ENCODE measurements at places on chromosomes 1 and 21. TPM values are rescaled to one million over a fixed set of nuclear protein-coding genes. Genes with fewer than 3 reads are reported as not detected.
A peak's percentile ranks its signal among the peaks of the same experiment; 100 is the strongest.

The LENEP gene
- total RNA-seq = 0.88 TPM

GRCh38 chr1:208074353-208074752 lies 163.4 kb upstream of the CD34 start:
- H3K27ac ChIP-seq = no peak overlapping the region
- H3K27me3 ChIP-seq = no peaks in the 10 kb centered on the region
- DNase-seq = no peak
- H3K4me1 ChIP-seq = no peaks in the 10 kb centered on the region
- no peak overlapping the region for H3K4me3 ChIP-seq

- H3K4me3 ChIP-seq = no peak overlapping the region
- DNase-seq = no peak
- H3K27ac ChIP-seq = no peak overlapping the region
- H3K4me1 ChIP-seq = peaks cover 14% of the 10 kb centered on the region
These were observed 515.8 kb downstream of the SMYD3 start for GRCh38 chr1:245991266-245991665.

GRCh38 chr21:20996421-20997310 lies 1.5 kb upstream of the NCAM2 start:
- H3K27ac ChIP-seq = no peak overlapping the region
- peak; percentile 87 for DNase-seq

DNA sequence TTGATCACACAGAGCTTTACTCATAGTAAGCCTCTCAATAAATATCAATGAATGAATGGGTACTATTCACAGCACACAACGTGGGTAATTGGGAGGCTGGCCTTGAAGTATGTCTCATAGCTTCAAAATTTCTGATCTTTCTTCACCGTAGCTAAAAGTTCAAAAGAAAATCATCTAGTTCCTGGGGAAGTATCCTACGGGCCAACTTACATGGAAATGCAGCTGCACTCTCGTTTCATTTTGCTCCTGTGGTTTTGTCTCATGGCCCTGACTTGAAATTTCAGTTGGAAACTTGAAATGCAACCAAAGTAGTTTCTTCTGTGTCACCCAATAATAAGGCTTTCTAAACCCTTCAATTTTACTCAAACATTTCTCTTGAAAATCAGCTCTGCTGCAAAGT lies 76.1 kb upstream of the CNIH3 start:
- H3K4me1 ChIP-seq = peaks cover 49% of the 10 kb centered on the region
- peak overlapping the region; percentile 31 for H3K4me3 ChIP-seq
- no peaks in the 10 kb centered on the region for H3K36me3 ChIP-seq
- no peaks in the 10 kb centered on the region for H3K27me3 ChIP-seq
- DNase-seq = no peak
- H3K27ac ChIP-seq = peak overlapping the region; percentile 27

GRCh38 chr1:151739590-151740355 lies 18.5 kb downstream of the RIIAD1 start:
- no peak overlapping the region for H3K27ac ChIP-seq
- H3K4me1 ChIP-seq = no peaks in the 10 kb centered on the region
- H3K4me3 ChIP-seq = no peak overlapping the region
- no peak for DNase-seq
- H3K36me3 ChIP-seq = no peaks in the 10 kb centered on the region

The VN1R5 gene
- not detected for total RNA-seq

- no peaks in the 10 kb centered on the region for H3K4me1 ChIP-seq
- H3K27me3 ChIP-seq = peaks cover 2% of the 10 kb centered on the region
- no peak overlapping the region for H3K4me3 ChIP-seq
- no peaks in the 10 kb centered on the region for H3K36me3 ChIP-seq
These were observed 22.3 kb downstream of the KCND3 start for GRCh38 chr1:111967067-111967690.

DNA sequence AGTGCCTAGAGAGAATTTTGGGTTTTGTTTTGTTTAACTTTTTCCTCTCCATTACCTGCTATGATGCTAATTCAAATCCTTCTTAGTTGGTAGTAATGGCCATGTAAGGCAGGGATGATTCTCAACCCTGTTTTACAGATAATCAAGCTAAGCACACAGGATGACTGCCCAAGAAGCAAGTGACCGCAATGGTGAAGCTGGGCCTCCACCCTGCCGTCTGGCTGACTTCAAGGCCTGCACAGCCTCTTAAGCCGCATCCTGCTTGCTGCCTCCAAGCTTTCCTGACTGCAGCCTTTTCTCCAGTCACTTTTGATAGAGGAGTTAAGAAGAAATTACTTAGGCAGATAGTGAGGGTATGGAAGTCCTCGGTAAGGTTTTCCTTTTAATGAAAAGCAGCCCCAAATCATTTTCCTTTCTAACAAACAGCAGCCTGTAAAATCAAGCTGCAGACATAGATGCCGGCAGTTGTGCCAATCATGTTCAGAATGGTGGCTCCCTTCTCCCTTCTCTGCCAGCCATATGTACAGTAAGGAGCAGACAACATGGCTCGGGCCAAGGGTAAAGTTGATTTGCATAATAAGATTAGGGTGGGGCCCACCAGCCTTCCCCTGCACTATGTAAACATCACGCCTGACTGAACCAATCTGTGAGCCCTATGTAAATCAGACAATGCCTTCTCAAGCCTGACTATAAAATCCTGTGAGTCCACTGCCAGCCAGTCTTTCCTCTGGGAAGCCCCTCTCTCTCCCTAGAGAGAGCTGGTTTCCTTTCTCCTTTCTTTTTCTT lies 8.8 kb upstream of the CTBS start:
- no peak overlapping the region for H3K4me3 ChIP-seq
- H3K36me3 ChIP-seq = no peaks in the 10 kb centered on the region
- no peaks in the 10 kb centered on the region for H3K27me3 ChIP-seq
- H3K27ac ChIP-seq = no peak overlapping the region
- H3K4me1 ChIP-seq = no peaks in the 10 kb centered on the region

DNA sequence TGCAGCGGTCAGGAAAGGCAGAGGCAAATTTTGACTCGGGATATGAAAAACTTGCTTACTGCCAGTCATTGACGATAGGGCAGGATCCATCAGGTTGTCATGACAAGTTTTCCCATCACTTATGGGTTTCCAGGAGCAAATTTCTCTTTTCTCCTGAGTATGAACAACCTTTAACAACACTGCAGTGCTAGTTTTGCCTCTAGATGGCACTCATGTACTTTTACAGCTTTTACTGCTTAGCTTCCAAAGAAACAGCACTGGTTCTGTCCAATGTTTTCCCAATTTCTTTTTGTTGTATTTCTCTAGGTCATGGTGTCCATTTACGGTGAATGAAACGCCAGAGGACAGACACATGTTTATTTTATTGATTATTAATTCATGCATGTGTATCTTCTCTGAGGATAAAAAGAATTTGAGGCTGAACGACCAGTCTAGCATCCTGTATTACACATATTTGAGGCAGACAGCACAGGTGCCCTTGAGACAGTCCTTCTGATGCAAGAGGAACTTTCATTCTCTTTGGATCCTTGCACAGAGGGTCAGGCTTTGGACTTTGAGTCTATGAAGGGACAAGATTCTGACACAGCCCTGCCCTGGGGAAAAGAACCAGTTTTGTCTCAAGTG lies 112.3 kb upstream of the TRABD2B start:
- DNase-seq = no peak
- no peaks in the 10 kb centered on the region for H3K4me1 ChIP-seq
- H3K4me3 ChIP-seq = no peak overlapping the region
- H3K36me3 ChIP-seq = no peaks in the 10 kb centered on the region
- H3K27ac ChIP-seq = no peak overlapping the region

The NTMT2 gene
- not detected for total RNA-seq

GRCh38 chr1:30847358-30847972 lies 61.1 kb downstream of the SDC3 start:
- DNase-seq = peak; percentile 93
- no peaks in the 10 kb centered on the region for H3K36me3 ChIP-seq
- H3K27ac ChIP-seq = no peak overlapping the region
- peak overlapping the region; percentile 28 for H3K4me3 ChIP-seq

The RCAN3 gene
- total RNA-seq = 3.5 TPM

DNA sequence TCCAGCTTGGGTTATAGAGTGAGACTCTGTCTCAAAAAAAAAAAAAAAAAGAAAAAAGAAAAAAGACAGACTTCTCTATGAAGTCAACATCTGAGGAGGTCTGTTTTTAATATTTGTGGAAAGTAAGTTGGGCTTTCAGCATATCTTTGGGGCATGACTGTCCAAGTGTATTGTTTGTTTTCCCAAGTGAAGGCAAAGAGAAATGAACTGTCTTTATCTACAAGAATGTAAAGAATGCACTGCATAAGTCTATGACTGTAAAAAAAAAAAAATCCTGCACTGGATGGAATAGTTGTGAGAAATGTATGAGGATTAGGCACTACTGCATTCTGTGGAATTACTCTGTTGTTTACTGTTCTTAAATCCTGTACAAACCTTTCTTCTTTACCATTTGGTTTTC lies 45.6 kb upstream of the TMEM61 start:
- H3K36me3 ChIP-seq = no peaks in the 10 kb centered on the region
- peaks cover 24% of the 10 kb centered on the region for H3K4me1 ChIP-seq
- peak; percentile 81 for DNase-seq

DNA sequence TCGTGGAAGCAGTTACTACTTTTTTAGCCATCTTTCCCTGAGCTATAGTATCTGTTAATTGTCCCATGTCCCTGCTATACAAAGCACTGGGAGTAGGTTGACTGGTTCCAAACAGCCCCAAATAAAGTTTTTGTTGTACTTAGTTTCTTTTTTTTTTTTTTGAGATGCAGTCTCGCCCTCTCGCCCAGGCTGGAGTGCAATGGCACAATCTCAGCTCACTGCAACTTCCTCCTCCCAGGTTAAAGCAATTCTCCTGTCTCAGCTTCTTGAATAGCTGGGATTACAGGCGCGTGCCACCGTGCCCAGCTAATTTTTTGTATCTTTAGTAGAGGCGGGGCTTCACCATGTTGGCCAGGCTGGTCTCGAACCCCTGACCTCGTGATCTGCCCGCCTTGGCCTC lies 3.3 kb downstream of the NCSTN start:
- no peak for DNase-seq
- H3K27ac ChIP-seq = no peak overlapping the region
- H3K27me3 ChIP-seq = no peaks in the 10 kb centered on the region
- H3K4me3 ChIP-seq = no peak overlapping the region
- H3K36me3 ChIP-seq = peaks cover 45% of the 10 kb centered on the region
- H3K4me1 ChIP-seq = peaks cover 8% of the 10 kb centered on the region

GRCh38 chr21:38322311-38322950 lies 65.6 kb downstream of the KCNJ15 start:
- peaks cover 42% of the 10 kb centered on the region for H3K4me1 ChIP-seq
- no peaks in the 10 kb centered on the region for H3K36me3 ChIP-seq
- DNase-seq = no peak
- H3K27ac ChIP-seq = peak overlapping the region; percentile 97
- H3K4me3 ChIP-seq = no peak overlapping the region
- no peaks in the 10 kb centered on the region for H3K27me3 ChIP-seq

The FAM167B gene
- total RNA-seq = 4.4 TPM

DNA sequence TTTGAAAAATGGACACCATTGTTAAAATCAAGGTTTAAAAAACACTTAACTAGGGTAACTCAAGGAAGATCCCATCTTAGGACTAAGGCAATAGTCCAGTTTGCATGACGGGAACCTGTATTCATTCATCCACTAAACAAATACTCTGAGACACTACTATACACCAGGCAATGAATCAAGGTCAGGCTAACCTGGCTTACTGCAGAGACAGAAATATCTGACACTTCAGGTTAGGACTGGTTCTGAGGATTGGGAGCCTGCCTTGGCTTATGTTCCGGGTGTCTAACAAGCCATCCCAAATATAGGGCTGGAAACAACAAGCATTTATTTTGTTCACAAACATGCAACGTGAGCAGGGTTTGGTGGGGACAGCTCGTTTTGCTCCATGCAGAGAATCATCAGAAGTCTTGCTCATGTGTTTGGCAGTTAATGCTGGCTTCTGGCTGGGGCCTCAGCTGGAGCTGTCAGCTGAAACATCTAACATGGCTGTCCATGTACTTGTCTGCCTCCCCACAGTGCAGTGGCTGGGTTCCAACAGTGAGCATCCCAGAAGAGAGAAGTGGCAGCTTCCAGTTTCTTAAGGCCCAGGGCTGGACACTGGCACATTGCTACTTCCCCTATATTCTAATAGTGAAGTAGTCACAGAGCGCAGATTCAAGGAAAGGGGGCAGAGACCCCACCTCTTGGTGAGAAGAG lies 37.0 kb upstream of the CAMK1G start:
- H3K27ac ChIP-seq = no peak overlapping the region
- H3K36me3 ChIP-seq = no peaks in the 10 kb centered on the region
- H3K4me3 ChIP-seq = no peak overlapping the region
- H3K4me1 ChIP-seq = no peaks in the 10 kb centered on the region
- DNase-seq = no peak

- no peaks in the 10 kb centered on the region for H3K27me3 ChIP-seq
- H3K36me3 ChIP-seq = no peaks in the 10 kb centered on the region
- H3K27ac ChIP-seq = no peak overlapping the region
- no peaks in the 10 kb centered on the region for H3K4me1 ChIP-seq
These were observed 26.0 kb downstream of the RNASEL start for GRCh38 chr1:182563095-182563494.

DNA sequence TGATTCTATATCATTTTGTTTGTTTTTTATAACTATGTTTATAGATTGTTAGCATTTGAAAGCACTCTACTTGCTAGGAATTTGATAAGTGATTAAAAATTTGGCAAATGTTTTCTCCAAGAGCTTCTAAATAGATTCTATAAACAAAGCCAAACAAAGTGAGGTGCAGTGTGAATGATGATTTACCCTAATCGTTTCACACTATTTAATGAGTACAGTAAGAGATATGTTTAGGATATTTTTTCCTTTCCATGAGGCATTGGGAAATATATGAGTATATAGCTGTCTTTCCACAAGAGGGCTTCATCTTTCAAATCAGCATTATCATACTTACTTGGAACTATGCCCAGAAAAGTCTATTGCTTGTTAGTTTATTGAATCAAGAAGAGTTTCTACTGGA lies 277.0 kb upstream of the BRINP3 start:
- no peak overlapping the region for H3K27ac ChIP-seq
- H3K36me3 ChIP-seq = no peaks in the 10 kb centered on the region
- DNase-seq = no peak
- no peaks in the 10 kb centered on the region for H3K27me3 ChIP-seq
